ENCODE measurements at places on chromosomes 3 and 15.

GRCh38 chr3:134857776-134858362, 62.8 kb downstream of the EPHB1 start:
- DNase-seq: no peak

DNA sequence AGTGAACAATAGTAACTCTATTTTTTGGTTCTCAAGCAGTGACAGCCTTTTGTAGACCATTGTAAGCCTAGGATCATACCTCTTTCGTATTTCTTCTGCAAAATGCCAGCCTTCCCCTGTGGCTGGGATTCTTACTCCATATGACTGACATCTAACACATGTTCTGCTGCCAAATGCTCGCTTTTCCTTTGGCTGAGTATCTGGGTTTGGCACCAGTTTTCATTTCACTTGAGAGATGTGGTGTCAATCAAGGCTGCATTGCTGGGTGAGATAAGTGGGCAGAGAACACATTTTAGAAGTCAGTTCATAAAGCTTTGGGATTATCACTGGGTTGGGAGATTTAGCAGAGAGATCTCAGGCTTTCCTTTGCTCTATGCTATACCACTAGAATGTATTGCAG, 514.7 kb upstream of the SGO1 start:
- no peak for DNase-seq

- DNase-seq: no peak
Observed at GRCh38 chr3:54761637-54762036, 166.2 kb downstream of the LRTM1 start.

GRCh38 chr3:42045708-42046243, 45.4 kb upstream of the TRAK1 start:
- DNase-seq: no peak

- DNase-seq: no peak
Observed at GRCh38 chr3:148395821-148396220, 301.9 kb upstream of the AGTR1 start.

DNA sequence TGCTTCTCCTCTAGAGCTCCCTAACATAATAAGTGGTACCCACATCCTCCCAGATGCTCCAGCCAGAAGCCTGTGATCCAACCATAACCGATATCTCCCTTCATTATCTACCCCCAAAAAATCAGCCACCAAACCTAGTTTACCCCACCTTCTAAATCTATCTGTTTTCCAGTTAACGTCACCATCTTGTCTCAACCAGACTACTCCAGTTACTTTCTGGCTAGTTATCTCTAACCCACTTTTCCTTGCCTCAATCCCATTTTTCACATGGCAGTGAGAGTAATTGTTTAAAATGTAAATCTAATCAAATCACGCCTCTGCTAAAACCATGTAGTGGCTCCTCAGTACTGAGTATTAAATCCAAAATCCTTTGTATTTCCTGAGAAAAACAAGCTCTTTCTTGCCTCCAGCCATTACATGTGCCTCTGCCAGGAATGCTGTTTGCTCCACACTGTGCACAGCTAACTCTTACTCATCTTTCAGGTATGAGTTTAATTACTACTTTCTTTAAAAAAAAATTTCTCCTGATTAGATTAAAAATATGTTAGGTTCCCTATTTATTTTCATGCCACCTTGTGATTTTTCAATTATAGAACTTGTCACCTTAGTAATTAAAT, 15.4 kb downstream of the CCDC54 start:
- DNase-seq: no peak

GRCh38 chr15:80572337-80572736, 122.8 kb upstream of the ABHD17C start:
- no peak for DNase-seq

- DNase-seq: no peak
Observed at GRCh38 chr3:20056725-20057611, 16.7 kb downstream of the KAT2B start.

GRCh38 chr15:67840749-67841512, 1.1 kb upstream of the RNU6-1 start:
- DNase-seq: no peak

DNA sequence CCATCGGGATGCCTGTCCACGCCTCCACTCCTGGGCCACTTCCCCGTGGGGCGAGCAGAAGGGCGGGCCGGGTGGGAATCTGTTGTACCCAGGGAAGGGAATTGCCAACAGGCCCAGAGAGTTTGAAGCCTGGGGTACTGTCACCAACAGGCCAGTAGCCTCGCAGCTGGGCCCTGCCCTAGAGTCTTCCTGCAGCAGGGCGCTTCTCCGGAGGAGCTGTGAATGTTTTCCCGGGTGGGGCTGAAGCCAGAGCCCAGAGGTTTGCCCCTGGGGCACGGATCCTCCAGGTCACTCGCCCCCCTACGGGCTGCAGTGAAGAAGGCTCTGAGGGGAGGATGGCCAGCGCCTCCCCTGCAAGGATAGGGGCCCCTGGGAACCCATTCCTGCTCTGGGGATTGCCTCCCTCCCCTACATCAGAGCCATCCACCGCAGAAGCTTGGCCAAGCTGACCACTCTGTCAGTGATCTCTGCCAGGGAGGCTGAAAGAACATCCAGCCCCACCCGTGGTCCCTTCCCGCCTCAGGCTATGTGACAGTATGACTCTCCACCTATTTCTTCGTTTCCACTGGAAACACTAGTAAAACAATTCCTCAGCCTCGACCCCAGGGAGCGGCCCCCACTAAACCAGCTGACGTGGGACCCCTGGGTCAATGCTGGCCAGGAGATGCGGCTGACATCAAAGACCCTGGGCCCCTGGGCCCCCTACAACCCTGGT, 16.8 kb downstream of the CIDEC start:
- no peak for DNase-seq

GRCh38 chr15:93359425-93360131, 270.6 kb upstream of the RGMA start:
- DNase-seq: no peak

- DNase-seq: no peak
Observed at GRCh38 chr3:127288921-127289705, 1.3 kb upstream of the PRR20G start.

DNA sequence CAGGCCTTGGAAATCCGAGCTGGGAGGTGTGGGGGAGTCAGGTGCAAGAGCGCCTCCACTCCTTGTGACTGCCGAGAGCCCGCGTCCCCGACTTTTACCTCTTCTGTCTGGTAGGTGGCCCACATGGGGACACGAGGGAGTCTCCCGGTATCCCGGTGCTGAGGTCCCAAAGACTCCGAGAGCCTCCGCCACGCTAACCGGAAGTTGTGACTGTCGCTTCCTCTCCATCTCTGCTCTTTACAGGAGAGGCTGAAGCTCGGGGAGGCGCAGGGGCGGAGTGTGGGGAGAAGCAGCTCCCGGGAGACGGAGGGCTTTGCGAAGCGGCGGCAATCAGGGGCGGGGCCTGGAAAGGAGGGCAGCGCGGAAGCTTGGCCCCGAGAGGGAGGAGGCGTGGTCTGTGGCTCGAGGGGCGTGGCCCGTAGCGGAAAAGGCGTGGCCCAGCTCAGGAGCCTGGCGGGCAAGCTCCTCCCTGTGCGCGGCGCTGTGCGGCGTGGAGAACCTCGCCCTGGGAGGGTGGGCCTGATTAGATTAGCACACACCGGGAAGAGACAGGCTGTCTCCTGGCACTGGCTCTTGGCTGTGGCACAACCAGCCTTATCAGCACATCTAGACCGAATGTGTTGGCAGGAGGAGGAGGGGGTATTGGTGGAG, 143.9 kb downstream of the GABRB3 start:
- DNase-seq: no peak

Data from stimulated activated CD8-positive, alpha-beta memory T cell treated with anti-CD3 and anti-CD28 coated beads, Interleukin-2, amount 100 ng/mL, for 48 hours (primary cell).